Large intestine (tissue), 12 donors: ENCODE measurements at places on chromosomes 2 and 18. TPM values are rescaled to one million over a fixed set of nuclear protein-coding genes. Genes with fewer than 3 reads are reported as not detected.

DNA sequence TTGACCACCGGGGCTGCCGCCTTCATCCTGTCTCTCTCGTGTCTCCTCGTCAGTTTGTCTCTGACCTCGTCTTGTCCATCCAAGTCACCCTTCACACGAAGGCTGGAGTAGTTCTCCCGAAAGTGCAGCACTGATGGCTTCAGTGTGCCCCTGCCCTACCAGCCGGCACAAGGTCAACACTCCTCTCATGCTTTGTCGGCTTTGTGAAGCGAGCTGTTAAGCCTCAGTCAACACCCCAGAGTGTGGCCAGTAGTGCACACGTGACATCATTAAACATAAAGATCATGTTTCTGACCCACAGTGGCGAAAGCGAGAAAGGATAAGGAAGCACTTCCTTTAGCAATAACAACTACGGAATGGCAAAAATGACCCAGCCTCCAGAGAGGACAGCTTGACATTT, 23.2 kb downstream of the ACKR3 start:
- no peaks in the 10 kb centered on the region for H3K36me3 ChIP-seq
- H3K4me3 ChIP-seq: no peak overlapping the region
- no peak overlapping the region for H3K27ac ChIP-seq
- H3K4me1 ChIP-seq: peaks cover 3% of the 10 kb centered on the region
- no peaks in the 10 kb centered on the region for H3K27me3 ChIP-seq

DNA sequence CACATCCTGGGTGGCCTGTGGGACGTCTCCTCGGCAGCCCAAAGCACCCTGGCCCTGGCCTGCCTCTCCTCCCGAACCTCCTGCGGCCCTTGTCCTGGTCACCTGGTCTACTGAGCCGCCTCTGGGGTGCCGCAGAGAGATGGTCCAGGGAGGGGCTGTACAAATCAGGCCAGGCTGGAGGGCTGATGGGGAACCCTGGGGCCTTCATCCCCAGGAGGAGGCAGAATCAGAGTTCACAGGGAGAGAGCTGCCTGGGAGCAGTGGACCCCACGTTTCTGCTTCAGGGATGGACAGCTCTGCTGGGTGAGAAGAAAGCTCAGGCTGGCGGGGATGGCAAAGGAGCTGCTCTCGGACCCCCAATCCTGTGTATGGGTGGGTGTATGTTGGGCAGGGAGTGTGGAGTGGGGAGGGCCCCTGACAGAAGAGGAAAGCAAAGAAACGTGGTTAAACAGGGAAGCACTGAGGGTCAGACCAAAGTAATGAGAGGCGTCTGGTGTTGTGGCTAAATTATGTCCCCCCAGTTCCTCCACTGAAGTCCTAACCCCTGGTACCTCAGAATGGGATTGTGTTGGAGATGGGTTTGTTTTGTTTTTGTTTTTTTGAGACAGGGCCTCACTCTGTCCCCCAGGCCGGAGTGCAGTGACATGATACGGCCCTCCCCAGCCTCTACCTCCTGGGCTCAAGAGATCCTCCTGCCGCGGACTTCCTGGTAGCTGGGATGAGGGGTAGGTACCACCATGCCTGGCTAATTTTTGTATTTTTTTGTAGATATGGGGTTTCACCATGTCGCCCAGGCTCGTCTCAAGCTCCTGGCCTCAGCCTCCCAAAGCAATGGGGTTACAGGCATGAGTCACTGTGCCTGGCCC, 73.4 kb upstream of the SMAD7 start:
- no peaks in the 10 kb centered on the region for H3K27me3 ChIP-seq
- no peak overlapping the region for H3K27ac ChIP-seq
- no peak for DNase-seq
- no peak overlapping the region for H3K4me3 ChIP-seq
- peaks cover 19% of the 10 kb centered on the region for H3K4me1 ChIP-seq

Gene TMEM37
- 70.7 TPM for polyA plus RNA-seq

Gene SAG
- polyA plus RNA-seq: 0.36 TPM

Gene GPR35
- polyA plus RNA-seq: 118 TPM
